Fibroblast of lung (primary cell): ENCODE measurements at places on chromosomes 1 and 21. TPM values are rescaled to one million over a fixed set of nuclear protein-coding genes. Genes with fewer than 3 reads are reported as not detected.

DNA sequence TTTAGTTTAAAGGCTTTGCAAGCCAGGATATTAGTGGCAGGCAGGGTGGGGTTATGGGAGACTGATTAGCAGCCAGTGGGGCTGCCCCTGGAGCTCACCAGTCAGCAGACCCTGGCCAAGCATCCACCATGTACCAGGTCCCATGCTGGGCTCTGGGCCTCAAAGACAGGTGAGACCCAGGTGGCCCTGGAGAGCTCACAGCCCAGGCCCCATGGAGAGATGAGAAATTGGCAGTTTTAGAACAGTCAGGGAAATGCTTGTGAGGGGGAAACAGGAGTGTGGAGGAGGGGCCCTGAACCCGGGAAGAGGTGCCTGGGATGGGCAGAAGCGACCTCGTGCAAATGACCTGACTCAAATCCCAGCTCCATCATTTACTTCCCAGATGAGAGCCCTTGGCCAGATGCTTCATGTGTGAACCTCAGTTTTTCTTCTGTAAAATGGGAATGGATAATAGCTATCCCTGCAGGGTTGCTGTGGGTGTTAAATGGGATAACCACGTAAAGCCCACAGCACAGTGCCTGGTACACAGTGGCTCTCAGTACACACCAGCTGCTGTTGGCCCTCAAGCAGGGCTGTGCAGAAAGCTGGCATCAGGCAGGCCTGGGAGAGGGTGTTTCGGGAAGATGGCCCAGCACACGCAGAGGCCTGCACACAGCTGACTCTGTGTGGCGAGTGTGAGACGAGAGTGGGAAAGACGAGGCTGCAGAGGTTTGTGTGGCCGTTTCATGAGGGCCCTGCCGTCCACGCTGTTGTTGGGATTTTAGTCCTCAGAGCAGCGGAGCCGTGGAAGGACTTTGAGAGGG, 518.5 kb downstream of the PTPRU start:
- no peak overlapping the region for H3K4me3 ChIP-seq
- H3K36me3 ChIP-seq: no peaks in the 10 kb centered on the region
- no peaks in the 10 kb centered on the region for H3K4me1 ChIP-seq
- DNase-seq: no peak

GRCh38 chr1:107247679-107248078, 106.8 kb downstream of the NTNG1 start:
- no peaks in the 10 kb centered on the region for H3K36me3 ChIP-seq
- no peaks in the 10 kb centered on the region for H3K27me3 ChIP-seq
- H3K4me3 ChIP-seq: no peak overlapping the region
- no peak for DNase-seq
- H3K27ac ChIP-seq: no peak overlapping the region

DNA sequence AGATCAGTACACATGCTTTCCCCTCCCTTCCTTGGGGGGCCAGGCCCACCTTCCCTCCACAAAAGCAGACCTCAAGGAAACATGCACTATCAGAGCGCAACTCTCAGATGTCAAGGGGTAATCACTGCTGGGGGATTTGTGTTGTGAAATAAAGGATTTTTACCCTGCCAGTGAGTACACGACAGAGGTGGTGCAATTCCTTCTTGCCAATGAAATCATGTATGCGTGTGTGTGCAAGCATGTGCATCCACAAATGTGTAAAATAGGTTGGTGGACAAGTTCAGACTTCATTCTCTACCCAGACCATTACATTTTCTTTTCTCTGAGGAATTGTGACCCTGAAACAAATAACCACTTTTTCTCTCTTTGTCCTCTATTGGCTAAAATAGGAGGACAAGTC, 9.8 kb upstream of the NOS1AP start:
- peaks cover 10% of the 10 kb centered on the region for H3K27me3 ChIP-seq
- no peak overlapping the region for H3K27ac ChIP-seq
- H3K36me3 ChIP-seq: no peaks in the 10 kb centered on the region
- no peak overlapping the region for H3K4me3 ChIP-seq
- H3K4me1 ChIP-seq: peaks cover 7% of the 10 kb centered on the region
- DNase-seq: no peak

- H3K36me3 ChIP-seq: no peaks in the 10 kb centered on the region
- H3K4me3 ChIP-seq: no peak overlapping the region
- DNase-seq: no peak
- H3K27ac ChIP-seq: no peak overlapping the region
- no peaks in the 10 kb centered on the region for H3K4me1 ChIP-seq
These were observed 92.1 kb downstream of the WDR3 start for GRCh38 chr1:118021668-118022067.

GRCh38 chr1:84278905-84279304, 22.6 kb upstream of the SAMD13 start:
- no peaks in the 10 kb centered on the region for H3K4me1 ChIP-seq
- no peak for DNase-seq
- no peaks in the 10 kb centered on the region for H3K27me3 ChIP-seq
- no peak overlapping the region for H3K27ac ChIP-seq
- H3K4me3 ChIP-seq: no peak overlapping the region

DNA sequence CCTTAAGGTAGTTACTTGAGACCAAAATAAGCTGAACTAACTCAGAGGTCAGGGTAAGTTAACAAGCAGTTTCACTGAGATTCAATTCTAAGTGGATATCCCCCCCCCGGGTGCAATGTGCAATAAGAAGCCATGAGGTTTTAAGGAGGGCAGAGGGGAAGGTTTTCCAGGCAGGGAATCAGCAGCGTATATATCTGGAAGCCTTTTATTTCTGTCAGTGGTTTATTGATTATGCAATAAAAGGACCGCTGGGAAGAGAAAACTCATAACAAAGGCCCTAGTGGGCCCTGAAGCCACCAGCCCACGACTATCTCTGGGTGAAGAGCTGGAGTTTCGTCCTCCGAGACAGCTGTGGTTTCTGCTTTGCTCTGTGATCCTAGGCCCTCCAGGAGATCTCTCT, 53.1 kb upstream of the CTPS1 start:
- H3K36me3 ChIP-seq: no peaks in the 10 kb centered on the region
- H3K4me3 ChIP-seq: no peak overlapping the region
- H3K4me1 ChIP-seq: no peaks in the 10 kb centered on the region
- H3K27ac ChIP-seq: no peak overlapping the region

GRCh38 chr1:64111787-64112186, 91.6 kb upstream of the UBE2U start:
- H3K27ac ChIP-seq: no peak overlapping the region
- no peaks in the 10 kb centered on the region for H3K36me3 ChIP-seq
- DNase-seq: no peak
- no peaks in the 10 kb centered on the region for H3K4me1 ChIP-seq

- H3K27ac ChIP-seq: no peak overlapping the region
- no peak for DNase-seq
- H3K27me3 ChIP-seq: no peaks in the 10 kb centered on the region
- H3K4me3 ChIP-seq: no peak overlapping the region
- peaks cover 8% of the 10 kb centered on the region for H3K36me3 ChIP-seq
These were observed 10.7 kb downstream of the SCCPDH start for GRCh38 chr1:246734866-246735265.

GRCh38 chr1:203197625-203198024, 11.1 kb upstream of the CHI3L1 start:
- no peak overlapping the region for H3K4me3 ChIP-seq
- H3K36me3 ChIP-seq: no peaks in the 10 kb centered on the region
- H3K27ac ChIP-seq: no peak overlapping the region
- peak; percentile 66 for DNase-seq

GRCh38 chr1:8165595-8166360, 139.7 kb upstream of the ERRFI1 start:
- no peak overlapping the region for H3K27ac ChIP-seq
- no peaks in the 10 kb centered on the region for H3K27me3 ChIP-seq
- no peak for DNase-seq
- no peaks in the 10 kb centered on the region for H3K36me3 ChIP-seq
- H3K4me3 ChIP-seq: no peak overlapping the region

- H3K4me3 ChIP-seq: no peak within 1 kb of the TSS
- no peaks in the 10 kb centered on the region for H3K36me3 ChIP-seq
- peak; percentile 20 for DNase-seq
- no peaks in the 10 kb centered on the region for H3K4me1 ChIP-seq
These were observed at the start of gene PCP4 for GRCh38 chr21:39867198-39867650. Gene PCP4, plus strand, starts transcription at chr21:39867438. Its CDS starts 64 bp downstream, at chr21:39867502.

GRCh38 chr1:19567041-19567440, 77.1 kb upstream of the NBL1 start:
- no peak overlapping the region for H3K27ac ChIP-seq
- H3K4me3 ChIP-seq: no peak overlapping the region
- H3K4me1 ChIP-seq: peaks cover 5% of the 10 kb centered on the region
- H3K36me3 ChIP-seq: no peaks in the 10 kb centered on the region

- H3K27ac ChIP-seq: no peak overlapping the region
- DNase-seq: no peak
- H3K36me3 ChIP-seq: no peaks in the 10 kb centered on the region
- H3K4me3 ChIP-seq: no peak overlapping the region
- H3K4me1 ChIP-seq: peaks cover 2% of the 10 kb centered on the region
These were observed 1.8 kb upstream of the ANP32E start for GRCh38 chr1:150237746-150238145.

DNA sequence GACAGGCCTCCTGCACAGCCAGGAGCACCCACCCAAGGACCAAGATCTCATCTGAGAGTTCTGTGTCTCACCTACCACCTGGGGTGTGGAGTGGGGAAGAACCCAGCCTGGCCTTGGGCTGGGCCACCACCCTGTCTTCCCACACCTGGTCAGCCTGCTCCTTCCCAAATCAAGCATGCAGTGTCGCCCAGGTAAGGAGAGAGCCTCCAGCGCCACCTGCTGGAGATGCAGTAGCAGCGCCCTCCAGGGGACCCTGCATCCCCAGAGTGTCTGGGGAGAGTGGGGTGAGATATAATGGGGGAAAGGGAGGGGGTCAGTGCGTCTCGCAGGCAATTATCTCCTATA, 32.3 kb downstream of the KIAA2013 start:
- peaks cover 13% of the 10 kb centered on the region for H3K27me3 ChIP-seq
- H3K4me3 ChIP-seq: no peak overlapping the region
- peak; percentile 29 for DNase-seq

GRCh38 chr1:150165622-150166612, 16.2 kb downstream of the PLEKHO1 start:
- H3K36me3 ChIP-seq: no peaks in the 10 kb centered on the region
- peak; percentile 67 for DNase-seq
- no peaks in the 10 kb centered on the region for H3K27me3 ChIP-seq

DNA sequence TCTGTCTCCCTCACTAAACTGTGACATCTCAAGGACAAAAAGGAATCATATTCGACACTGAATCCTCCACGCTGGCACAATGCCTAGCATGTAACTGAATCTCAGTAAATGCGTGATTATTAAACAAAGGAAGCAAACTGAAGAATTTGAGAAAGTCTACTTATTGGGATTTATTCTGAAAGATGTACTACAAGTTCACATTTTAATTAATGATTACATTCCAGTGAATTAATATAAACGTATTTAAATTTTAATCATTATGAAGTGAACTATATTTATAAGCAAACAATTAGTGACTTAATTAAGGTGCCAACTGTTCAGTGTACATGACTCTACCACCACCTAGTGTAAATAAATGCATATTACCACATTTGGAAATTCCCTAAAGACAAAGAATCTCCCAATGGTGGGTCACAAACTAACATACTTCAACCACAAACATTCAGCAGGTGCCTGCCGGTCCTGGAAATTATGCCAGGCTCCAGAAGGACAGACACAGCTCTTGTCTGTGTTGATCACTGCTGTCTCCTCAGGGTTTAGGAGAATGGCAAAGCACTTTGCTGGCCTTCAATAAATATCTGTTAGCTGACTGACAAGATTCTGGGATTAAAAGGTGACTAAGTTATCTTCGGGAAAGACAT, 56.3 kb downstream of the SMYD3 start:
- no peak overlapping the region for H3K27ac ChIP-seq
- no peaks in the 10 kb centered on the region for H3K36me3 ChIP-seq
- no peaks in the 10 kb centered on the region for H3K4me1 ChIP-seq
- no peaks in the 10 kb centered on the region for H3K27me3 ChIP-seq
- peak; percentile 54 for DNase-seq

- H3K36me3 ChIP-seq: no peaks in the 10 kb centered on the region
- no peaks in the 10 kb centered on the region for H3K27me3 ChIP-seq
- H3K4me1 ChIP-seq: no peaks in the 10 kb centered on the region
These were observed 980 bp upstream of the METTL18 start for GRCh38 chr1:169795687-169796086.

DNA sequence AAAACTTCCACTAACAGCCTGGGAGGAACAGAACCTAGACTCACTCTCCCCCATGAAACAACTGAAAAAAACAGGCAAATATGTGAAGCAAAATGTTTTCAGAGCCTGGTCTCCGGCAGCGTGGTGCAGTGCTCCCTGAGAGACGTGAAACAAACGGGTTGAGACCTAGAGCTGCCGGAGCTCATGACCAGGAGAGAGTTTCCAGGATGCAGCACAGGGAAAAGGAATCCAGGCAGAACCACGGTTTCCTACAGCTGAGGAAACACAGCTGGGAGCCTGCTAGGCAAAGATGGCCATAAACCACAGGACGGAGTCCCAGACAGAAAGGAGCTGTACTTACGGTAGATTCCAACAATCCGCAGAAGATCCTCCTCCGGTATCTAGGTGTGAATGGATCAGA, 20.2 kb upstream of the SLC19A1 start:
- H3K27ac ChIP-seq: no peak overlapping the region
- H3K27me3 ChIP-seq: peaks cover 5% of the 10 kb centered on the region
- H3K4me1 ChIP-seq: no peaks in the 10 kb centered on the region
- no peaks in the 10 kb centered on the region for H3K36me3 ChIP-seq
- no peak overlapping the region for H3K4me3 ChIP-seq

DNA sequence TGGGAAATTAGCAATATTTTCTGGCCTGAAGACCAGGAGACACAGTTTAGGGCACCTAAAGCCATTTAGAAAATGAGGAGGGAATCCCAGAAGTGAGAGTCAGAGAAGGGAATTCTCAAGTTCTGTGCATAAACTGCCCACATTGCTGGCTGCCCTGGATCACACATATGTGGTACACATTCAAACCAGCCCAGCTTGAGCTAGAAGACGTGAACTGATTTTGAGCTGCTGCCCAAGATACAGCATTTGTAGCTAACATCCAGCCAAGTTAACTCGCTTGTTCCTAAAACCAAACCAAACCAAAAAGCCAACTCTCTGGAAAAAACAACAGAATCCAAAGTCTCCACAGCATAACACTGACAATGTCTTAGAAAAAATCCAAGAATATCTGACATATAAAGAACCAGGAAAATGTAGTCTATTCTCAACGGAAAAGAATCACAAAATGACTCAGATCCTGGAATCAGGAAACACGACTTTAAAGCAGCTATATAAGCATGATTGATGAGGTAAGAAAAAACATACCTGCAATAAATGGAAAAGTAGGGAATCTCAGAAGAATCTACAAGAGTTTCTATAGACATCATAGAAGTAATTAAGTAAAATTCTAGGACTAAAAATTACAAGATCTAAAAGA, 18.2 kb upstream of the QSOX1 start:
- no peaks in the 10 kb centered on the region for H3K27me3 ChIP-seq
- no peaks in the 10 kb centered on the region for H3K36me3 ChIP-seq
- peaks cover 7% of the 10 kb centered on the region for H3K4me1 ChIP-seq
- no peak overlapping the region for H3K27ac ChIP-seq

GRCh38 chr1:231976231-231976630, 349.6 kb downstream of the DISC1 start:
- H3K4me3 ChIP-seq: no peak overlapping the region
- H3K36me3 ChIP-seq: no peaks in the 10 kb centered on the region
- H3K27me3 ChIP-seq: no peaks in the 10 kb centered on the region
- DNase-seq: no peak

The SPATA45 gene
- 0.51 and 0.83 TPM in 2 replicates for total RNA-seq

The SELE gene
- not detected in 2 replicates for total RNA-seq

The C1orf141 gene
- not detected in 2 replicates for total RNA-seq

The KHDC4 gene
- 18.2 and 24.6 TPM in 2 replicates for total RNA-seq

The ZNF697 gene
- total RNA-seq: 22.3 and 23.0 TPM in 2 replicates

The MYBPHL gene
- total RNA-seq: not detected in 2 replicates

The STUM gene
- under 0.01 TPM in 1 of 2 replicates, not detected in the other for total RNA-seq
